SIG-M5 (cell line): ENCODE measurements at places on chromosomes 2 and 18.

- no peak for DNase-seq
Observed at GRCh38 chr2:47299555-47299954, 103.4 kb upstream of the MSH2 start.

DNA sequence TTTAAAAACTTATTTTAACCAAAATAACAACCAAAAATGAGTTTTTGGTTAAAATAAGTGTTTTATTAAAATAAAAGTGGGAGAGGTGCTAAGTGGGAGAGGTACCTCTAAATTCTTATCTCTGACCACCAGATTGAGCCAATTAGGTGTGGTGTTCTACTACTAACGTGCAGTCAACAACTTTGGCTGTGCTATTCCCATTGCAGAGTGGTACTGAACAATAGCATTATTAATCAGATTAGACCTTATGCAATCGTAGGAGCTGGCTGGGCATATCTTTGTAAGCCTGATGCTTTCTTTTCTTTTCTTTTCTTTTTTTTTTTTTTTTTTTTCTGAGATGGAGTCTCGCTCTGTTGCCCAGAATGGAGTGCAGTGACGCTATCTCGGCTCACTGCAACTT, 38.9 kb downstream of the RAB27B start:
- no peak for DNase-seq

DNA sequence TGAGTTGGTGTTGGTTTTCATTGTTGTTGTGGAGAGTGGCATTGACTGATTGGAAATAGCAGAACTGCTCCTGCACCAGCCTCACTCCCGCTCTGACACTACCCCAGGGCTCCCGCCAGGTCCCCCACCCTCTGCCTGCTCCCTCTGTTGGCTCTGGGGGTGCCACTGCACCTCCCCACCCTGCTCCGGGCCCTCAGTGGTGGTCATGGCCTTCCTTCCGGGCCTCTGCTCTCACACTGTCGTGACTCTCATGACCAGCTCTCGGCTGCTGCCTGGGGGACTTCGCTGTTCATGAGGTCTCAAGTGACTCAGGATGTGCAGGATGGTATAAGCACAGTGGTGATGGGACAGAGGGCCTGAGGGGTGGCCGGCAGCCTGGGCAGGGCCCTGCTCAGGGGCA, 113.2 kb downstream of the MARCHF4 start:
- DNase-seq = no peak

DNA sequence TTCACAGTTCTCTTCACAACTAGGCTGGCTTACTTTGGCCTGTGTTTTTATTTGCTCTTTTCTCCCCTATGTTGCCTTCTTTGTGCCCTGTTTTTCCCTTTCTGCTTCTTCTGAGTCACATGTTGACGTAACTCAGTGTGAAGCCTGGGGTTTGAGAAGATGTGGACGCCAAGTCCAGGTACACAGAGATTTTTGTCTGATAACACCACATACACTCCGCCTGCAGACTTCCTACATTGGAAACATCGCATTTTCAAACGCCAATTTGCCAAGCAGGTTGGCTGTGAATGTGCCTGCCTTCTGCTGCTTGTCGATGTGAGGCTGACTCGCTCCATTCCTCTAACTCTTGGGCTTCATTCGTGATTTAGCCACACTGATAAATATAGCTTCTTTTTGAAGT, 62.6 kb upstream of the FN1 start:
- no peak for DNase-seq
